Glomerular endothelial cell (primary cell): ENCODE measurements at places on chromosomes 12 and 14. TPM values are rescaled to one million over a fixed set of nuclear protein-coding genes. Genes with fewer than 3 reads are reported as not detected.

GRCh38 chr14:50061664-50062437 lies 54.5 kb downstream of the VCPKMT start:
- DNase-seq, result no peak

Gene SLCO1B1
- total RNA-seq, result not detected in 2 replicates

DNA sequence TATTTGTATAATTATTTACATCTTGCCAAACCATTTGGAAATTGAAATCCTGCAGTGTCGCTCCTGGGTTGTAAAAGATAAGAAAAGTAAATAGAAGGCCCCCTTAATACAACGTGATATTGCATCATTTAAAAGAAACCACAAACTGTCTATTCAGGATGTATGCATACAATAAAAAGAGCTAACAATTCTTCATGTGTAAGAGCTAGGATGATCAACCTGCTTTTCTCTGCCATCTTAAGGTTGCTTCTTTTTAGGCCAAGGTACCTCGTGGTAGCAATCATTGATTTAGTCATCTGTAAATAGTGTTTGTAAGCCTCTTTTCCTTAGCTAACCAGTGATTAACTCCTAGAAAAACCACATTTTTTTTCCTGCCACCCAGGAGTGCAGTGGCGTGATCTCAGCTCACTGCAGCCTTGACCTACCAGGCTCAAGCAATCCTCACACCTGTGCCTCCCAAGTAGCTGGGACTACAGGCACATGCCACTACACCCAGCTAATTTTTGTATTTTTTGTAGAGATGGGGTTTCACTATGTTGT lies 3.3 kb upstream of the USP44 start:
- no peak for DNase-seq

DNA sequence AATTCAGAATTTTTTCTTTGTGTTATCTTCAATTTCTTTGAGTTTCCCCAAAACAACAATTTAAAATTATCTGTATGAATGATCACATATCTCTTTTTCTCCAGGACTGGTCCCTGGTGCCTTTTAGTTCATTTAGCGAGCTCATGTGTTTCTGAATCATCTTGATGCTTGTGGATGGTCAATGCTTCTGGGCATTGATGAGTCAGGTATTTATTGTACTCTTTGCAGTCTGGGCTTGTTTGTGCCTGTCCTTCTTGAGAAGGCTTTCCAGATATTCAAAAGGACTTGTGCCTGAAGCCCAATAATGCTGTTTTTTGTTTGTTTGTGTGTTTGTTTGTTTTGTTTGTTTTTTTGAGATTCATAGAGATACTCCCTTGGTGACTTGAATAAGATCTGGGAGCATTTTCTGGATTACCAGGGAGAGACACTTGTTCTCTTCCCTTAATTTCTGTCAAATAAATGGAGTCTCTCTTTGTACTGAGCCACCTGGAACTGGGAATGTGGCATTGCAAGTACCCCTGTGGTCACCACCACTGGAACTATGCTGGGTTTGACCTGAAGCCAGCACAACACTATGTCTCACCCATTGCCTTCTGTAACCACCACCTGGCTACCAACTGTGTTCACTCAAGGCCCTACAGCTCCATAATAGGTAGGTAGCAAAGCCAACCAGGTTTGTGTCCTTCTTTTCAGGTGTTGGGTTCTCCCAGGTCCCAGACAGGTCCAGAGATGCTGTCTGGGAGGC lies 56.3 kb downstream of the SLC6A15 start:
- no peak for DNase-seq

- DNase-seq, result no peak
Measured at GRCh38 chr14:50335989-50336824, 24.1 kb downstream of the DMAC2L start.

Gene IKZF4
- total RNA-seq, result 1.8 and 4.9 TPM in 2 replicates

DNA sequence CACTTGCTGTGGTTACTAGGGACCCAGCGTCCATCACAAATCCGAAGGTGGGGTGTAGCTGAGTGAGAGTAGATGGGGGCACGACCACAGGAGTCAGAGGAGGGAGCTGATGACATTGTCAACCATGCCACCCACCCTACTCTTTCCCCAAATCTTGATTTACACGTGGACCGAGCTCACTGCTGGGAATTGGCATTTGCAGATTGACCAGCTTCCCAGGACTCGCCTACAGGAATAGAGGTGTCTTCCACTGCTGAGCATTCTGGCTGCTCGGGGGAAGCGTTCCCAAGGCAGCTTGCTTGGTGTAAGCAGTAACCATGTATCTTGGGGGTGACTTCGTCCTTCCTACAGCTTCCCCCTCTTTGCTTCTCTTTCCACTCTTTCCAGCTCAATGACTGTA lies 353 bp upstream of the PTPRR start:
- no peak for DNase-seq

DNA sequence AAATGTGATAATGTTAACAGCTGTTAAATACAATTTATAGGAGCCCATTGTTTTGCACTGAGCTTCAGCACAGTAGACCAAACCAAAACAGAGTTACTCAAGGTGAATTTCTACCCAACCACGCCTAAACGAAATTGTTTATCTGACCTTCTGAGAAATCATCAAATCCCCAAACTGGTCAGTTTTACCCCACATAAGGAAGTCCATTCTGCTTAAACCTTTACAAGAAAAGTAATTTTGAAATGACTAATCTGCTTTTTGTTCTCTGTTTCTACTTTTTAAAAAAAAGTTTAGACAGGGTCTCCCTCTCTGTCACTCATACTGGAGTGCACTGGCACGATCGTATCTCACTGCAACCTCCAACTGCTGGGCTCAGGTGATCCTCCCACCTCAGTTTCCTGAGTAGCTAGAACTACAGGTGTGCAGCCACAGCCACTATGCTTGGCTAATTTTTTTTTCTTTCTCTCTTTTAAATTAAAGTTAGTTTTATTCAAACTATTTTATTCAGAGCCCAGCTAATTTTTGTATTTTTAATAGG lies 1.4 kb upstream of the RNF10 start:
- DNase-seq, result no peak

GRCh38 chr14:79352076-79352630 lies 859.2 kb downstream of the DIO2 start:
- no peak for DNase-seq

- DNase-seq, result no peak
Measured at GRCh38 chr14:34110531-34110930, 159.7 kb upstream of the EGLN3 start.

GRCh38 chr14:82388488-82388887 lies 854.8 kb upstream of the SEL1L start:
- no peak for DNase-seq

DNA sequence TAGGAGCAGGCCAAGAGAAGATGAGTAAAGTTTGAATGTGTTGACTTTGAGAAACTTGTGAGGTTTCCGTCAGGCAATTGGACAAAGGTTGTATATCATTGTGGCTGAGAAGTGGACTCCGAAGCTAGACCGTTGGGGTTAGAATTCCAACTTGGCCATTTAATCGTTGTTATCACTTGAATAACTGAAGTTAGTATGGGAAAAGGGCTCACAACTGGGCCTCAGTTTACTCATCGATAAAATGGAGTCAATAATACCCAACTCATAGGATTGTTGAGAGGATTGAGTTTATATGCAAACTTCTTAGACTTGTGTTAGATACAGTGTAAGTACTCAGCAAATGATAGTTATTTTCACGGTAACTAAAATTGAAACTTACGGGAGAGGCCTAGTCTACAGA lies 846 bp downstream of the SLIRP start:
- no peak for DNase-seq

- no peak for DNase-seq
Measured at GRCh38 chr12:57441846-57442427, 7.4 kb downstream of the INHBC start.

- DNase-seq, result no peak
Measured at GRCh38 chr12:8780389-8780788, 42.0 kb upstream of the A2ML1 start.

Gene EXOC3L4
- not detected in 2 replicates for total RNA-seq

- DNase-seq, result no peak
Measured at GRCh38 chr14:74949191-74949601, 6.2 kb downstream of the PGF start.

- no peak for DNase-seq
Measured at GRCh38 chr14:89806451-89806850, 148.1 kb downstream of the EFCAB11 start.

Gene KCNK10
- total RNA-seq, result not detected in 2 replicates

Gene SLC38A4
- 0.10 TPM in 1 of 2 replicates, not detected in the other for total RNA-seq

- DNase-seq, result peak; percentile 82
Measured at GRCh38 chr12:24226745-24227350, 277.4 kb upstream of the SOX5 start.

DNA sequence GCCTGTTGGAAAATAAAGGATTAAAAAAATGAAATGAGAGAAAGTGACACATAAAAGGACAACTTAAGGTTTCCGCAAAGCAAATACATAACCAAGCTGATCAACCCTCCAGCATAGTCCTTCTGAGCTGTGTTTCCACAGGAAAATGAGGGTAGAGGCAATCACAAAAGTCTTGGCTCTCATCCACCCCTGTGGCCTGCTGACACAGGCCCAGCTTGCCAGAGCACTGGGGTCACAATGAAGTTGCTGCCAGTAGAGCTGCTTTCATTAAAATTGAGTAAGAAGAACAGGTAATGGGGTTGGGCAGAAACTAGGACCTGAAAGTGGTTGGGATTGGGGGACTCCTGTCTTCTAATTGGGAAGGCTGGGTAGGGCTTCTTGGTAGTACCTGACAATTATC lies 65.9 kb downstream of the RERG start:
- no peak for DNase-seq

DNA sequence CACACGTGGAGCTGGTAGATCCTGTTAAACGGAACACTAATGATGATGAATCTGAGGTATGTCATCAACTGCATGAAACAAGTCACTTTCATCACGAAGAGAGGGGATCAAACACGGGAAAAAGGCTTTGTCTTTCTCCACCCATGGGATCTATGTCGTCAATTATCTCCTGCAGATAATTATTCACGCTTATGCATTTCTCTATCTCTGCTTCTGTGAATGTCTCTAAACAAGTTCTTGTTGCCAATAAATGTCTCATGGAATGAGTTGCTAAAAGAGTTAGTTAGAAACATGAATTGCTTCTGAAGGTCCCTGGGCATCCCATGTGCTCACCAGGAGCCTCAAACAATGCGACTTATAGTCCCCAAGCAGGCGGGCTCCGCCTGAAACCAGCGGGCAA lies 1228.2 kb upstream of the TMEM132C start:
- DNase-seq, result no peak

Gene GALNT8
- total RNA-seq, result 0.35 and 0.53 TPM in 2 replicates

DNA sequence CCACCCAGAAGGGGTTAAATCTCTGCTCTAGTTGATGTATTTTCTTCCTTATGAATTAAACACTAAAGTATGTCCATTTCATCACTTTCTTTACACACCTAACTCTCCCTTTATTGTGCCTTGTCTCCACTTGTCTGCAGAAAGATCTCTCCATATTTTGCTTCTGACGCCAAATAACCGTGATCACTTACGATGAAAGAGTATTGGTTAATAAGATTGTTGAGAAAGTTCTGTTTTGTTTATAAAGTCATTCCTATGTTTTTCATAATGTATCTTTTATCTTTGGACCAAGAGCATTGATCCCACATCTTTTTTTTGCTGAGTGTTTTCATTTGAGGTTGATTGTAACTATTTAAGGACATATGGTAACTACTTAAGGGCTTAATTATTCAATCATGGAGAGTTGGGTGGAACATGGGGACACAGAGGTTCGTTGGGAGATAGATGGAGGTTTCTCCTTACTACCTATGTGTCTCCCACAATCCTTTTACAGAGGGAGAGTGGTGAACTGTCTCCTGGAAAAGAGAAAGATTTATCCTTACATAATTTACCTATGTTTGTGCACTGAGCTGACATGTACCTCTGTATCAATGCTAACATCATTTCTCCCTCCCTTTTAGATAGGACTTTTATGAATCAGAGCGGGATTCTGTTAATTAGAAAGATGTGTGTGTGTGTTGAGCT lies 120.7 kb upstream of the SLC38A2 start:
- DNase-seq, result no peak

Gene SERPINA5
- 0.29 and 1.1 TPM in 2 replicates for total RNA-seq

GRCh38 chr12:13580206-13580605 lies 383.7 kb downstream of the EMP1 start:
- no peak for DNase-seq

DNA sequence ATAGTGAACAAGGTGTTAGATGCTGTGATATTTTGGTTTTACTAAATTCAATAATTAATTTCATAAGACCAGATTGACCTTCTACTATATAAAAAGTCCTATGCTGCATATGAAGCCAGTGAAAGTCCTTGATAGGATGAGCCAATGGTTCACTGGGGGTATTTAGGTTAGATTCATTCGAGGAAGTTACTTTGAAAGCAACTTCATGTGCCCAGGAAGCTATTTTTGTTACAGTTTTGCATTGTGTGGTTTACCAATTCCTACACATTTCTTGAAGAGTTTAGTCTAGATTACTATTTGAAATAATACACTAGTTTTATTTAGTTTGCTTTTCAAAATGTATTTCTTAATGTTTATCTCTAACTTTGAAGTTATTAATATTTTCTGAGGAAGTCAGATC lies 58.5 kb upstream of the RMST start:
- DNase-seq, result no peak

- DNase-seq, result no peak
Measured at GRCh38 chr12:99544457-99544856, 103.1 kb upstream of the GARIN6 start.

- DNase-seq, result no peak
Measured at GRCh38 chr12:27133022-27133590, 50.7 kb upstream of the C12orf71 start.

Gene GPRC5D
- not detected in 2 replicates for total RNA-seq

DNA sequence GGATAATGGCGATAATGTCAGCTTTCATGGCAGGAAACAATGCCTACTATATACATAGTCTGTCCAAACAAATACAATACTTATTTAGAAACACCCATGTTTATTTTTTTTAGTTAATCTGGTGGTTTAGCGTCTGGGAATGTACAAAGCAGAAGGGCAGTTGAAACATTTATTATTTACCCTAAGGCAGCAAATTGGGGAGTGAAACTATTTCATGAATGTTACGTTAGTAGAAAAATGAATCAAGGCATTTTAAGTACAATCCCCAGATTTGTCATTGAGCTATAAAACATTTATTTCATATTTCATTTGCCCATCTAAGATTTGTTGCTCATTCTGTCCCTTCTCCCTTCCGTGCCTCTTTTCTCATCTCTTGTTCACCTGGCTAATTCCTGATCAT lies 87.1 kb upstream of the ATF1 start:
- no peak for DNase-seq

Gene REC8
- 46.3 and 55.0 TPM in 2 replicates for total RNA-seq

- DNase-seq, result no peak
Measured at GRCh38 chr12:630656-631632, 32.3 kb downstream of the NINJ2 start.

Gene BICDL1
- 0.70 TPM in 1 of 2 replicates, not detected in the other for total RNA-seq

Gene LRIG3
- total RNA-seq, result 19.9 and 34.7 TPM in 2 replicates

DNA sequence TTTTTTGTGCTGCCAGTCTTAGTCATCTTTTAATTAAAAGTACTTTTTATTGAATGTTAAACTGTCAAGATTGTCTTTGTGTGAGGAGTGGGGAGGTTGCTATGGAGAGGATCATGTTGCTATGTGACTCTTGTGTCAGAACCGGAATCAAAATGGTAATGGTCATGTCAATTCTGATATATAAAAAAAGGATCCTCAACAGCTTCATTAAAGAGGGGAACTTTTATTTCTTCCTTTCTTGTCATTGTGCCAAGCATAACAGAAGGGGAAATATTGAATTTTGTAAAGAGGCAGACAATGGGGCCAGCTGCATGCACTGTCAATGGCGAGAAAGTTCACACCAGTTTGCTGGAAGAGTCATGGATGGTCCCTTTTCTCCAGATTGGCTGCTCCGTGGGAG lies 564.8 kb downstream of the VRK1 start:
- no peak for DNase-seq

GRCh38 chr14:96901227-96901626 lies 104.0 kb downstream of the VRK1 start:
- DNase-seq, result no peak

- DNase-seq, result no peak
Measured at GRCh38 chr12:66453120-66453519, 150.8 kb downstream of the HELB start.
